ENCODE measurements at places on chromosomes 13 and 19.

DNA sequence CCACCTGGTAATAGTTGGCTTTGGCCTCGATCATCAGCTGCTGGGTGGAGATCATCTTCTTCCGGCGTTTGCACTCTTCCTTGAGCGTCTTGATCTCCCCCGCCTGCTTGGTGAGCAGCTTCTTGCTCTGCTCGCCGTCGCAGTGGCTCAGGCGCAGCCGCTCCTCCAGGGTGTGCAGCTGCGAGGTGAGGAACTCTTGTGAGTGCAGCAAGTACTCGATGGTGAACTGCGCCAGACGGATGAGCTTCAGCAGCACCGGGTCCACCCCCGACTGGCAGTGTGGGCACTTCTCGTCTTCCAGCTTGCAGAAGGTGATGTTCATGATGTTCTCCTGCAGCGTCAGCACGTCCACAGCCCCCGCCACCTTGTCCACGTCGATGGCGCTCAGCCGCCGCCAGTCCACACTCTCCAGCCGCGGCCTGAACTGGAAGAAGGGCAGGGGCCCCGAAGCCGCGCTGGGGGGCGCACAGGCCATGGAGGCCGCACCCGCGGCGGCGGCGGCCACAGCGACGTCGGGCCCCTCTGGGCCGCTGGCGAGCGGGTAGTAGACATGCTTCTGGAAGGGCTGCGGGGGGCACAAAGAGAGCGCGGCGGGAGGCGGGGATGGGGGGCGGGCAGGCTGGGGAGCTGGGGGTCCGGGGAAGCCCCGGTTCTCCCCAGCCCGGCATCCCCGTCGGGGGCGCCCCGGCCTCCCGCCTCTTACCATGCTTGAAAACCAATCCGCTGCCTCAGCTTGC is 3.0 kb downstream of the DZIP1 start:
- H3K27me3 ChIP-seq: peaks cover 11% of the 10 kb centered on the region
- no peak for DNase-seq
- H3K4me3 ChIP-seq: peak overlapping the region; percentile 54
- H3K4me1 ChIP-seq: peaks cover 29% of the 10 kb centered on the region
- no peaks in the 10 kb centered on the region for H3K36me3 ChIP-seq

DNA sequence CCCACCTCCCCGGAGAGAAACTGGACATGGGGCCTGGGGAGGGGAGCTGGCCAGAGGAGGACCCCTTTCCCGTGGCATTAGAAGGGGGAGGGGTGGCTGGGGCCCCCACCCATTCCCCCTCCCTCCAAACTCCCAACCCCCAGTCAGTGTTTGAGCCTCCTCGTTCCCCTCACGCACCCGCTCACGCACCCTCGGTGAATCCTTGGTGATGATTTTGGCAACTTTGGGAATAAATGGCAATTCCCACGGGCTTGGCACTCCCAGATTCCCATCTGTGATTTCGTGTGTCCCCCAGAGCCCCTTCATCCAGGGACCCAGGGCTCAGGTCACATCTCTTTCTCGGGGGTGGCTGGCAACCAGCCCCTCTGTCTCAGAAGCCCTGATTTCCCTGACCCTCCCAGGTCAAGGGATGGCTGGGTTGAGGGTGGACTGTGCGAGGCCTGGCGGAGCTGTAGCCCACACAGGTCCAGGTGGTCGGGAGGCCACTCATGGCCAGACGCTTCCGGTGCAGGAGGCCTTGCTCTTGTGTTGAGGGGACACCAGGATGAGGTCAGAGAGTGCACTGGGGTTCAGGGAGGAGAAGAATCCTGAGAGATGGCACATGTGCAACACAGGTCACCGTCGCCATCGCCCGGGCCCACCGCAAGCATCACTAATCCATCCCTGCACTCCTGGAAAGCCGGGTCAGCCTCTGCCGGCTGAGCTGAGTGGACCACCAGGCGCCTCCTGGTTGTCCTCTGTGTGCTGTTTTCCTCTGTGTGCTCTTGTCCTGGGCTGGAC is 20.7 kb downstream of the EPN1 start:
- no peak overlapping the region for H3K27ac ChIP-seq
- H3K27me3 ChIP-seq: no peaks in the 10 kb centered on the region
- H3K4me3 ChIP-seq: no peak overlapping the region

DNA sequence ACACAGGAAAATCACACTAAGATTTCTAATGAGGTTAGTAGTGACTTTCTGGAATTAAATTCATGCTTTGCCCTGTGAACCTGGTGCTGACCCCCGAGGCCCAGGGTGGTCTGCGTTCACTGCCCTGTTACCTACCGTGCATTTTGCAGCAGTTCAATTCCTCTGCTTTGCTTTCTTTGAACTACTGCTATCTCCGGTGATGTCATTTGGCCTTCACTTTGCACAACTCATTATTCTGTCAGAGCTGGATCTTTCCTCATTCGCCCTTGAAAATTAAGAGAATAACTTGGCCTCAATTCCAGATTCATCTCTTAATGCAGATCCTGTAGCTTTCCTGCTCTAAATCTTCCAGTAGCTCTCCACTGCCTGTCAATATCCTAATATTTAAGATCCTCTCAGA is 8.8 kb upstream of the LRRC63 start:
- no peak overlapping the region for H3K27ac ChIP-seq
- H3K36me3 ChIP-seq: no peaks in the 10 kb centered on the region
- H3K4me1 ChIP-seq: no peaks in the 10 kb centered on the region
- H3K27me3 ChIP-seq: no peaks in the 10 kb centered on the region
- H3K4me3 ChIP-seq: no peak overlapping the region

DNA sequence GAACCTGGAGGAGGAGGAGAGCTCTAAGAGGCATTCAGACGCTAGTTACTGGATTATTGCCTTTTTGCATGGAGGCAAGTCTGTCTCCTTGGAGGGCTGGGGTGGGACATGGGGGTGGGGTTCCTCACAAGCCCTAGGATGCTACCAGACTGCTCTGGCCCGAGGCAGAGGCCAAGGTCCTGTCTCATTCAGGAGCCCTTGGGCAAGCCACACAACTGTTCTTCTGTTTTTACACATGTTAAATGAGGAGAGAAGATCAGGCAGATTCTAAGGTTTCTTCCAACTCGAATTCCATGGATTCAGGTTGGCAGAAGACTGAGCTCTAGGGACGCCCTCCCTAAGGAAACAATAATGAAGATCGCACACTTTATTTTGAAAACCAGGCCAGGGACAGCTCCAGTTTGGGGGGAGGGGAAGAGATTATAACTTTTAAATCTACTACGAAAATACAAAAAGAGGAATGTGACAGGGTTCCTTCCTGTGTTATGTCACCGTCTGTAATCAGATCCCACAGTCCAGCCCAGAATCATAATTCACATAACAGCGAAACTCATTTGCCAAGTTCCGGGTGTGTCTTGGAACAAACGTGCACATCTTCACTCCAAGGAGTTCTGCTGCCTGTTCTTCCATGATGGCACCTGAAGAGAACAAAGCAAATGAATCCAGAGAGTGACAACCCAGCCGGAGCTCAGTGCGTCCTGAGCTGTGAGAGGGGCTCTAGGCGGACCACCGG is 25.2 kb downstream of the IL17D start:
- H3K4me1 ChIP-seq: no peaks in the 10 kb centered on the region
- peak overlapping the region; percentile 60 for H3K27ac ChIP-seq
- H3K27me3 ChIP-seq: no peaks in the 10 kb centered on the region
- peaks cover 41% of the 10 kb centered on the region for H3K36me3 ChIP-seq
- no peak overlapping the region for H3K4me3 ChIP-seq
- peak; percentile 41 for DNase-seq

DNA sequence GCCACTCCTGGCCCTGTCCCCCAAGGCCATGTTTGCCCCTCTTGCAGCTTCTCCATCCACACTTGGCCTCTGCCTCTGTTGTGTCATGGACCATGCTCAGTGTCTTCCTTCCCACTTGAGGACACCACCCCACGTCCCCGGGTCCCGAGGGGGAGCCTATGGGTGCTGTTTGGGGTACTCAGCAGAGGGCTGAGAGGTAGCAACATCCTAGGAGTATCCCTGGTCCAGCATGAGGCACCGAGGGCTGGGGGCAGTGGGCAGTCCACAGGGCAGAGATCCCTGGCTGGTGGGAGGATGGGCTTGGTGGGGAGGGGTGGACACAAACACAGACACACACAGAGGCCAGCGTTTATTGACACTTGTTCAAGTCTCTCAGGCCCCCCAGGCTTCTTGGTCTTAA is 1.7 kb downstream of the COX7A1 start:
- H3K4me3 ChIP-seq: no peak overlapping the region
- H3K27me3 ChIP-seq: no peaks in the 10 kb centered on the region
- H3K36me3 ChIP-seq: peaks cover 61% of the 10 kb centered on the region
- peak overlapping the region; percentile 90 for H3K27ac ChIP-seq
- DNase-seq: no peak

- H3K4me1 ChIP-seq: no peaks in the 10 kb centered on the region
- H3K36me3 ChIP-seq: no peaks in the 10 kb centered on the region
- H3K27me3 ChIP-seq: no peaks in the 10 kb centered on the region
- no peak overlapping the region for H3K4me3 ChIP-seq
- DNase-seq: no peak
Observed at GRCh38 chr13:52793515-52794061, 54.0 kb upstream of the CNMD start.

- H3K4me1 ChIP-seq: no peaks in the 10 kb centered on the region
- H3K36me3 ChIP-seq: no peaks in the 10 kb centered on the region
- H3K27ac ChIP-seq: no peak overlapping the region
- DNase-seq: no peak
- H3K4me3 ChIP-seq: no peak overlapping the region
Observed at GRCh38 chr19:33492090-33492489, 29.5 kb downstream of the PEPD start.

- no peaks in the 10 kb centered on the region for H3K27me3 ChIP-seq
- no peak overlapping the region for H3K27ac ChIP-seq
- no peaks in the 10 kb centered on the region for H3K4me1 ChIP-seq
- DNase-seq: no peak
Observed at GRCh38 chr19:28424077-28424476, 788.9 kb downstream of the UQCRFS1 start.

GRCh38 chr13:94129490-94129894 is 350.0 kb downstream of the DCT start:
- H3K36me3 ChIP-seq: no peaks in the 10 kb centered on the region
- H3K4me3 ChIP-seq: no peak overlapping the region
- no peaks in the 10 kb centered on the region for H3K27me3 ChIP-seq
- no peaks in the 10 kb centered on the region for H3K4me1 ChIP-seq
- no peak for DNase-seq

GRCh38 chr13:76481738-76482137 is 404.5 kb downstream of the KCTD12 start:
- H3K4me3 ChIP-seq: no peak overlapping the region
- H3K27me3 ChIP-seq: no peaks in the 10 kb centered on the region
- H3K27ac ChIP-seq: no peak overlapping the region
- no peaks in the 10 kb centered on the region for H3K4me1 ChIP-seq
- H3K36me3 ChIP-seq: no peaks in the 10 kb centered on the region

- H3K27me3 ChIP-seq: no peaks in the 10 kb centered on the region
- peaks cover 2% of the 10 kb centered on the region for H3K4me1 ChIP-seq
- no peaks in the 10 kb centered on the region for H3K36me3 ChIP-seq
- no peak for DNase-seq
- no peak overlapping the region for H3K27ac ChIP-seq
Observed at GRCh38 chr13:74570046-74570445, 435.8 kb upstream of the KLF12 start.

GRCh38 chr19:37959665-37960114 is 52.7 kb downstream of the SIPA1L3 start:
- no peak overlapping the region for H3K4me3 ChIP-seq
- H3K27me3 ChIP-seq: no peaks in the 10 kb centered on the region
- no peak overlapping the region for H3K27ac ChIP-seq
- H3K4me1 ChIP-seq: peaks cover 21% of the 10 kb centered on the region

DNA sequence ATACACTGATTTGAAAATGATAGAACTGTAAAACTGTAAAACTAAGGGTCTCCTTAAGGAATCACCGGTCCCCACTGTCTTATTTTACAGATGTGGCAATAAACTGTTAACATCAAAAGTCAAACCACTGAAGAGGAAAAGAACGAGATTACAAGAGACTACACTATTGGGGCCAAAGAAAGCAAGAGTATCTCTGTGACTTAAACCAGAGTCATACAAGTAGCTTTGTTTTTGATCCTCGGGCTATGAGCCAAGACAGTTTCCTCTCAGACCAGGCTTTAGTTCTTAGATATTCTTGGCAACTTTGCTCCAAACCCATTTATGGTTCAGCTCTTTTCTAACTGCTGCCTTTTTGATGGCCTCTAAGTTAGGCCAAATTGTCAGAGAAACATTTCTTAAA is 113.8 kb downstream of the TBC1D4 start:
- no peak overlapping the region for H3K27ac ChIP-seq
- no peak overlapping the region for H3K4me3 ChIP-seq
- H3K27me3 ChIP-seq: no peaks in the 10 kb centered on the region

DNA sequence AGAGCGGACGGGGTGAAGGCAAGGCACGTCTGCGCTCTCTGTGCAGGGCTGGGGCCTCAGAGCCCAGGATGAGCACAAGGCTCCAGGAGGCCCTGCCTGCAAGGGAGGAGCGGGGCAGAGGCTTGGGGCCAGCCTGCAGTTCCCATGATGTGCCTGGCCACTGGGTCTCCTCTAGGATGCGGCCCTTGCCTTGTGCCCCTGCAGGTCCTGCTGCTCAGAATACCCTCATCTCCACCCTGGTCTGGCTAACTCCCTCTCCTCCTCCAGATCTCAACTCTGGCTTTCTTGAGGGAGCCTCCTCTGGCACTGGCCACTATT is 27.8 kb downstream of the ELAVL1 start:
- H3K27me3 ChIP-seq: no peaks in the 10 kb centered on the region
- peaks cover 2% of the 10 kb centered on the region for H3K36me3 ChIP-seq
- H3K4me1 ChIP-seq: no peaks in the 10 kb centered on the region
- no peak overlapping the region for H3K27ac ChIP-seq

GRCh38 chr19:33470686-33471085 is 50.9 kb downstream of the PEPD start:
- H3K36me3 ChIP-seq: peaks cover 43% of the 10 kb centered on the region
- no peaks in the 10 kb centered on the region for H3K4me1 ChIP-seq

- no peak overlapping the region for H3K4me3 ChIP-seq
- no peaks in the 10 kb centered on the region for H3K4me1 ChIP-seq
Observed at GRCh38 chr13:105952233-105952972, 583.1 kb downstream of the EFNB2 start.

DNA sequence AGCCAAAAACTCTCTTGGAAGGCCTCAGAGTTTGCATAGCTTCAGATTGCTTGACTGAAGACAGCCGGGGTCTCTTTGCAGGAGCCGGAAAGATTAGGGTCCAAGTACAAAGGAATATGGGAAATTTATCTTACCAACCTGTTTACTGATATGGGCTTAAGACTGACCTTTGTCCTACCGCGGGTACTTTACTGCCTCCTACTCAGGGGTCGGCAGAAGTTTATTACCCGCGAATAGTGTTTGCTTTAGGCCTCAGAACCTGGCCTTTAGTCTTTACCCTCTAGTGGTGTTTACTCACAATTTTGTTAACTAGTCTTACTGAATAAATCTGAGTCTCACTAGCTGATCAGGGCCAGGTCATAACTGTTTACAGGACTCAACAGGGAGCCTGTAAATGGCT is 765.4 kb upstream of the SPRY2 start:
- H3K4me3 ChIP-seq: no peak overlapping the region
- H3K36me3 ChIP-seq: no peaks in the 10 kb centered on the region
- no peak overlapping the region for H3K27ac ChIP-seq
- no peak for DNase-seq

All from tibial nerve (tissue), 4 donors.